ENCODE measurements at places on chromosomes 5 and 9.

- DNase-seq = no peak
Observed at GRCh38 chr9:20742833-20743232, 58.8 kb downstream of the FOCAD start.

DNA sequence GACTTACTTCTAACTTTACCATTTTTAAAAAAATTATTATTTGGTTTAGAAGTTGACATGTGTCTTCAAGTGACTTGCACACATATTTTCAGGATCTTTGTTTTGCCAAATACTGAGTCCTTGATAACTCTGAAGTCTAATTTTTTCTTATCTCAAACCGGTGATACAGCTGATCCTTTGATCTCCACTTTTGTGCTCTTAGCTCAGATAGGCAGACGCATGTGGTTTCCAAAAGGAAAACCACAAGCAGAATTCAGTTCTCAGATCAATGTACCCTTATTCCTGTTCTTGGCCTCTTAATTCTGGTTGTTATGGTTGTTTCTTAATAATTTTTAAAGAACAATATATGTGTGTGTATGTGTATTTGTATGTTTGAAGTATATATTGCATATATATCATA, 238.3 kb upstream of the EDIL3 start:
- no peak for DNase-seq

DNA sequence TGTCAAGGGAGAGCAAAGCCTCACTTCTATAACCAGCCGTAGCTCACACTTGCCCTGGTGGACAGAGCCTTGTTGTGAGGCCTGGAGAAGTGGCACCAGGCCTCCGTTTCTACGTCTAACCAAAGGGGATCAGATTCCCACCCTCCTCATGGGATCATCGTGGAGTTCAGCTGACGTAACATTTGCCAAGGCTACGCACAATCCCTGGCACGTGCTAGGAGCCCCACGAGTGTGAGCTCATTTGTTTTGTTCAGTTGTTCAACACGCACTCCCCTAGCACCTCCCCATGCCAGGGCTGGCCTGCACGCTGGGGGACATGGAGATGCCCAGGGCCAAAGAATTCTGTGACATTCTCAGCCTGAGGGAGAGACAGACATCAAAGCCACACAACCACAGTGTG, 23.1 kb downstream of the ADGRD2 start:
- no peak for DNase-seq

- DNase-seq = no peak
Observed at GRCh38 chr5:176639981-176640380, 7.3 kb upstream of the TSPAN17 start.

DNA sequence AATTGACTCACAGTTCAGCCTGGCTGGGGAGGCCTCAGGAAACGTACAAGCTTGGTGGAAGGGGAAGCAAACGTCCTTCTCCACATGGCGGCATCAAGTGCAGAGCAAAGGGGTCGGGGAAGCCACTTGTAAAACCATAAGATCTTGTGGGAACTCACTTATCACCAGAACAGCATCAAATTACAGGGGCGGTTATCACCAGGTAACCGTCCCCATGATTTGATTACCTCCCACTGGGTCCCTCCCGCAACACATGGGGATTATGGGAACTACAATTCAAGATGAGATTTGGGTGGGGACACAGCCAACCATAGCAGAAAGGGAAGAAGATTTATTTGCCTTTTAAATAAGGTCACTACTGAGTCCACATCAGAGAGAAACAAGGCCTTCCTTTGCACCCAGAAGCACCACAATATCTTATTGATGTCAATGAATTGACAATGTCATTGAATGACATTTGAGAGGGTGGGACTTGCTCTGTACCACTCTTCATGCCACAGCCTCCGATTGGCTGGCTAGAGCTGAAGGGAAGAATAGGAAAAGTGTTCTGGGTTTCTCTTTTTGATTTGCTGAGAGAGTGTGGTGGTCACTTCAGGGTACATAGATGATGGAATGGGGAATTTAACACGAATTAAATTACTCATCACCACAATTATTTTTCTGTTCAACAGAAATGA, 11.0 kb downstream of the SKP2 start:
- DNase-seq = no peak

DNA sequence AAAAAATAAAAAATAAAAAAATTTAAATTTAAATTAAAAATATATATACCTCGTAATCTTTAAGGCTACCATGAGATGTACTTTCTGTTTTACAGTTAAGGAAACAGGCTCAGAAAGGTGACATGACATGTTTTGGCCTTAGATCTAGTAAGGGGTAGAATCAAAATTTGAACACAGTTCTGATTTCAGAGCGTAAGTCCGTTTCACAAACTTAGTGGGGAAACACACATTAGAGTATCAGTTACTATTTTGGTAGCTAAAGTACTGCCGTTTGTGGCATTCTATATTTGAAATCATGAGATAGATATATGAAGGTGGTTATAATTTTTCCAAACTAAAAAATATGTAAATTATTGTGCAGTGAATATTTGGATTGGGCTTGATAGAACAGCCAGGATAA, 186.2 kb downstream of the DENND1A start:
- DNase-seq = no peak

- DNase-seq = no peak
Observed at GRCh38 chr5:135993880-135994636, 34.7 kb upstream of the TGFBI start.

- no peak for DNase-seq
Observed at GRCh38 chr9:73156865-73157187, 5.2 kb downstream of the ANXA1 start.

- DNase-seq = no peak
Observed at GRCh38 chr5:112276991-112277390, 142.1 kb downstream of the EPB41L4A start.

DNA sequence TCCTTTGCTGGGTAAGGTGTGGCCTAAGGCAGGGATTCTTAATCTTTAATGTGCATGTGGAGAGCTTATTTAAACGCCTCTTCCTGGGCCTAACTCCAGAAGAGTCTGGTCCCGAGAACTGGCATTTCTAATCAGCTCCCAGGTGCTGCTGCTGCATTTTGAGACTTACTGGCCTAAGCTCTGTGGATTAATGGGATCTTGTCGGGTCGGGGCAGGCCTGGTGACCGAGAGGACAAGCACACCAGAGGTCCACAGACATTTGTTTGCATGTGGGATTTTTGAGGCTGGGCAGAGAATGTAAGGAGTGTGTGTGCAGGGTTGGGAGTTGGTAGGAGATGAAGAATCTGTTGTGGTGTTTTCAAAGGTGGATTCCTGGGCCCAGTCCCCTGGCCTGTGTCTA, 95.0 kb upstream of the DAP start:
- DNase-seq = no peak

DNA sequence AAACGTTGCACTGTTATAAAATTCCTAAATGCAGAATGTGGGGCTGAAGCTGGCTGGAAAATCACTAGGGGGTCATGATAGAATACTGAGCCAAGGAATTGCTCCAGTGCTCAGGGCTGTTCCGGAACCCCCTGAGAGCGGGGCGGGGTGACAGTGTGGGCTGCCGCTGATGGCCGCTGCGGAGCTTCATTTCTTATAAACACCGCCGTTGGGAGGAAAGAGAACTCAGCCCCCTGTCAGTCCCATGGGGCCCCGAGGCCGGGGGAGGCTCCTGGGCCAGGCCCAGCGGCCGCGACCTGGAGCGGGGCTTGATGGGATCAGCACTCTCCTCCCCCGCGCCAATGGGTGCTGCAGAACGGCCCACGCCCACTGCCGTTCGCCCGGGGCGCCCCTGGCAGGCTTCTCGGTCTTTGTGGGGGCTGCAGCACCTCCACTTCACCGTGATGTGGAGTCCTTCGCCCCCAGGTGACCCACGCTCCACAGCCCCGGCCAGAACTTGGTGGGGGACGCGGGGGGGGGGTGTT, 5.2 kb upstream of the IRF1 start:
- no peak for DNase-seq

GRCh38 chr9:37056046-37056920, 22.2 kb upstream of the PAX5 start:
- no peak for DNase-seq

DNA sequence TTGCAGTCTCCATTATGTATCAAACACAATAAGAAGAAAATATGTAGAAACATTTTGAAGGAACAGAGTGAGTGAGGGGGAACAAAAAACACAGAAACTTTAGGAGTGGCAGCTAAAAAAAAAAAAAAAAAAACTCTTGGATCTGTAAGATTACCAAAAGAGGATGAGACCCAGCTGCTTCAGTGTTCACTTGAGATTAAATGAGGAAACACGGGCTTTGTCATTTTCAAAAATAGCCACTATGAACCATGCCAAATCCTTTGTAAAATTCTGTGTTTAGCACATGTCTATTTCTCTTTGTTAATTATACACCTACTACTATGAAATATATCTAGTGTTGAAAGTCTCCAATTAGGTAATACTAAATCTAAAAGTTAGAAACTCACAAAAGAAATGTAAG, 485.9 kb downstream of the EFNA5 start:
- no peak for DNase-seq

- no peak for DNase-seq
Observed at GRCh38 chr9:128771094-128771721, 519 bp downstream of the ZER1 start.

DNA sequence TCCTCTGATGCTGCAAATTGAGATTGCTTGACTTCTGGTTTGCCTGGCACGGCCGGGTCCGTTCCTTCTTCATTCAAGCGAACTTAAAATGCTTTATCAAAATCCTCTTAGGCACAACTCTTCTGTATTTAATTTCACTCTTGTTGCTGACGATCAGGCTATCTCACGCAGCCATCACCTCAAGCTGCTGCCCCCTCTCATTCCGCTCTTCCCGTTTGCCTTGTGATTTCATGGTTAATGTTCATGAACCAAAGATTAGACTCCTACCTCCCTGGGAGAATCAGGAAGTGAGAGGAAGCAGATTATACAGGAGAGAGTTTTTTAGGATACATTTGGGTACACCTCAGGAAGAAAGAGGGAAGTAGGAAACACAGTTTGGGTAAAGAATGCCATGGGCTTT, 22.6 kb downstream of the QRFP start:
- no peak for DNase-seq

GRCh38 chr5:150765799-150766169, 7.0 kb upstream of the DCTN4 start:
- no peak for DNase-seq

- no peak for DNase-seq
Observed at GRCh38 chr5:109156885-109157284, 252.9 kb downstream of the PJA2 start.

- DNase-seq = no peak
Observed at GRCh38 chr5:109199289-109199688, 210.5 kb downstream of the PJA2 start.

- DNase-seq = no peak
Observed at GRCh38 chr5:158126442-158127405, 267.8 kb upstream of the CLINT1 start.

GRCh38 chr5:38423276-38424147, 132.9 kb downstream of the LIFR start:
- no peak for DNase-seq

All from stimulated activated CD8-positive, alpha-beta memory T cell treated with anti-CD3 and anti-CD28 coated beads, Interleukin-7, amount 100 ng/mL, for 1 hour (primary cell).